ENCODE measurements at places on chromosomes 5 and 9.

DNA sequence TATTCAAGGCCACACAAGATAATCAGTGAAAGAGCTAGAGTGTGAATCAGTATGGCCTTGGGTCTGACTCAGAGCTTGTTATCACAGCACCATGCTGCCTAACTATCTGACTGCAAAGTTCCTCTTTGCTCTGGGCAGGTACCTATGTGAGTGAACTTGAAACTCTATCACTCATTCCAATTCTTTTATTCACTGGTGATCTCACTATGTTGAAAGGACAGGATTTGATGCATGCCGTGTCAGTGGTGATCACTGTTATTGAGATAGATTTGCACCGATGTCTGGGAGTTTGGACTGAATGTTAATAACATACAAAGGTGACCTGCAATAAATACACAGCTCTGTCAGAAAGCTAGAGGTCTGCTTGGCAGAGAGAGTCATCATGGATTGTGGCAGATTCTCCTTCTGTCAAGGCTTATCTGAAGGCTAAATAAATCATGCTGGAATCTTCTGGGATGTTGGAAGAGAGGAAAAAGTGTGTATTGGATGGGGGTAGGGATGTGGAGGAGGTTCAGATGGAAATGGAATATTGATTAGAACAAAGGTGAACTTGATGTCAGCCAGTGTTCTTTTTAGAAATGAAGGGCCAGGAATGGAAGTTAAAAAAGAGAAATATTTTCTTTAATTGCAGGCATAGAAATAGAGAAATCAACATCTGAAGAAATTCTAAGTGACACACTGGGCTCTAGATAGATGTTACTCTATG is 91.8 kb upstream of the TNC start:
- DNase-seq, result no peak
- no peak overlapping the region for H3K27ac ChIP-seq
- H3K27me3 ChIP-seq, result no peaks in the 10 kb centered on the region

GRCh38 chr5:125484742-125485641 is 738.6 kb upstream of the ZNF608 start:
- no peak overlapping the region for H3K4me3 ChIP-seq
- H3K36me3 ChIP-seq, result no peaks in the 10 kb centered on the region
- H3K4me1 ChIP-seq, result peaks cover 28% of the 10 kb centered on the region

- H3K27ac ChIP-seq, result no peak overlapping the region
- H3K27me3 ChIP-seq, result no peaks in the 10 kb centered on the region
- H3K4me3 ChIP-seq, result no peak overlapping the region
- H3K36me3 ChIP-seq, result peaks cover 29% of the 10 kb centered on the region
- no peak for DNase-seq
Measured at GRCh38 chr9:132894862-132895835, 16.5 kb downstream of the SPACA9 start.

GRCh38 chr5:8033261-8033660 is 164.3 kb downstream of the MTRR start:
- H3K4me3 ChIP-seq, result no peak overlapping the region
- no peaks in the 10 kb centered on the region for H3K27me3 ChIP-seq
- DNase-seq, result no peak
- H3K27ac ChIP-seq, result no peak overlapping the region
- H3K4me1 ChIP-seq, result no peaks in the 10 kb centered on the region

GRCh38 chr5:2805080-2805479 is 53.6 kb upstream of the IRX2 start:
- no peaks in the 10 kb centered on the region for H3K4me1 ChIP-seq
- no peaks in the 10 kb centered on the region for H3K27me3 ChIP-seq
- no peak for DNase-seq
- no peak overlapping the region for H3K4me3 ChIP-seq

DNA sequence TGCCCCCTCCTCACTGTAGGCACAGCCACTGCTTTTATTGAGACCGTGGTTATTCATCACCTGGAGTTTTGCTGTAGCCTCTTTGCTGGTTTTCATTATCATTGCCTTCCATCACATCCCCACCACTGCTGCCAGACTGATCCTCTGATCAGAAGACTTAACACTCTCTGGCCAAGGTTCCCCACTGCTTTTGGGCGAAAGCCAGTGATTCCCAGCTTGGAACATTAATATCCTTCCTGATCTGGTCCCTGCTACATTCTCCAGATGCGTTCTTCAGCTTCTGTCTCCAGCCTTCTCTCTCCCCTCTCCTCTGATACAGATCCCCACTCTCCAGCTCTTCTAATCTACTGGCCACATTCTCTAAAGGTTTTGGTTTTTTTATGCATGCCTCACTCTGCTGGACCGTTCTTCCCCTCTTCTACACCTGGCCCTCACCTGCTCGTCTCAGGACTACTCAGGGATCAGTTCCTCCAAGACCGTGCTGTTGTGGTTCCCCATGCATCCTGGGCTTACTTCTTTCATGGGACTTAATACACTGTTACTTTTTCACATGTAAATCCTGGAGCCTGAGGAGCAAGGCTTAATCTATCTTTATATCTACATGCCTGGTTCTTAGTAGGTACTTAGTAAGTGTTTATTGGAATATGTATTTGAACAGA is 115.0 kb downstream of the PRKACG start:
- no peak overlapping the region for H3K4me3 ChIP-seq
- no peaks in the 10 kb centered on the region for H3K27me3 ChIP-seq
- no peaks in the 10 kb centered on the region for H3K36me3 ChIP-seq
- no peak for DNase-seq

DNA sequence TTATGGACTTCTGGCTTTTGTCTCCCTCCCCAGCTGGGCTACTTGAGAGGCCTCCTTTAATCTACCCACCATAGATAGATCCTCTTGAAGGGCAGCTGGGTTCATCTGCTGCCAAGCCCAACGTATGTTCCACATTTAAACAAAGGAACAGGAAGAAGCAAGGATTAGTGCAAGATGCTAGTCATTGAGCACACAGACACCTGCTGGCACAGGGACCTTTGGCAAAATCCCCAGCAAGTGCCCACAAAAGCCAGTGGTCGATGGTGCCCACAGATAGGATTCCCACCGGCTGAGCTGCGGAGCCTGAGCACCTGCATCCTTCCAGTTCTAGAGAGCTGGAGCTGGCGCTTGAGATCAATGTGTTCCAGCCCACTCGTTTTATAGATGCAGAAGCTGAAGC is 57.7 kb upstream of the SHB start:
- H3K4me3 ChIP-seq, result no peak overlapping the region
- H3K27me3 ChIP-seq, result peaks cover 12% of the 10 kb centered on the region
- no peak overlapping the region for H3K27ac ChIP-seq
- H3K36me3 ChIP-seq, result no peaks in the 10 kb centered on the region
- H3K4me1 ChIP-seq, result no peaks in the 10 kb centered on the region

DNA sequence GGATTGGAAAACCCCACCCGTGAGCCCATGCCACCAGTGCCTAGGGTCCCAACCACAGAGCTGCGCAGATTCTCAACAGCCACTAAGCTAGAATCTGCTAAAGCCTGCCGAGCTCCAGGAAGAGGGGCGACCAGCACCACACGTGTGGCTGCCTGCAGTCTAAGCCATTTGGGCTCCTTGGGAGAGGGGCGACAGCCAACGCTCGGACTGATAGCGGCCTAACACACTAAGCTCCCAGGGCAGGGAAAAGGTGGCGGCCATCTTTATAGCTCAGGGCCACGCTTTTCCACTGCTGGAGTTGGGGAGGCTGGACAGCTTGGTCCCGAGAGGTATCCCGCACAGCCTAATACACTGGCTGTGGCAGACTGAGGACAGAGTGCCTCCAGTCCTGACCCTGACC is 631.8 kb downstream of the CETN3 start:
- no peaks in the 10 kb centered on the region for H3K4me1 ChIP-seq
- no peak for DNase-seq
- H3K27me3 ChIP-seq, result no peaks in the 10 kb centered on the region

DNA sequence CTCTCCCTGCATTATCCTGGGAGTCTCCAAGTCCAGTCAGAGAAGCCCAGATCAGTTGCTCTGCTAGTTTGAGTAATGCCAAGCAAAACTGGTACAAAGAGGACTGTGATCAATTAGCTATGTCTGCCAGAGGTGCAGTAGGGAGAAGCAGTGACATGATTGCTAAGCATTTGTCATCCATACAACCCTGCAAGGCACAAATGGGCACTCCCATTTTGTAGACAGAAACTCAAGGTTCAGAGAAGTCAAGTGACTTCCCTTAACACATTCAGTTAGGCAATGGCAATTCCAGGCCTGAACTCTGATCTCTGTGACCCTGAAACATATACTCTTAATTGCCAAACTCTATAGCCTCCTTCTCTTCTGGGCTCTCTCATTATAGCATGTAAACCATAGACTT is 34.0 kb downstream of the NDST1 start:
- peaks cover 95% of the 10 kb centered on the region for H3K36me3 ChIP-seq
- peaks cover 9% of the 10 kb centered on the region for H3K4me1 ChIP-seq
- H3K27ac ChIP-seq, result no peak overlapping the region

GRCh38 chr5:148965511-148966265 is 97.2 kb downstream of the SH3TC2 start:
- H3K36me3 ChIP-seq, result no peaks in the 10 kb centered on the region
- no peaks in the 10 kb centered on the region for H3K27me3 ChIP-seq
- H3K27ac ChIP-seq, result no peak overlapping the region
- H3K4me1 ChIP-seq, result no peaks in the 10 kb centered on the region

- DNase-seq, result no peak
- H3K36me3 ChIP-seq, result no peaks in the 10 kb centered on the region
- no peak overlapping the region for H3K4me3 ChIP-seq
- no peaks in the 10 kb centered on the region for H3K4me1 ChIP-seq
Measured at GRCh38 chr5:58934629-58935097, 351.8 kb downstream of the RAB3C start.

GRCh38 chr5:56564541-56565282 is 250.6 kb upstream of the MAP3K1 start:
- no peaks in the 10 kb centered on the region for H3K4me1 ChIP-seq
- no peak overlapping the region for H3K4me3 ChIP-seq
- no peaks in the 10 kb centered on the region for H3K36me3 ChIP-seq
- no peak for DNase-seq
- H3K27me3 ChIP-seq, result no peaks in the 10 kb centered on the region
- H3K27ac ChIP-seq, result no peak overlapping the region

GRCh38 chr5:14217587-14217986 is 74.4 kb downstream of the TRIO start:
- peaks cover 16% of the 10 kb centered on the region for H3K4me1 ChIP-seq
- no peaks in the 10 kb centered on the region for H3K36me3 ChIP-seq
- H3K27me3 ChIP-seq, result no peaks in the 10 kb centered on the region

DNA sequence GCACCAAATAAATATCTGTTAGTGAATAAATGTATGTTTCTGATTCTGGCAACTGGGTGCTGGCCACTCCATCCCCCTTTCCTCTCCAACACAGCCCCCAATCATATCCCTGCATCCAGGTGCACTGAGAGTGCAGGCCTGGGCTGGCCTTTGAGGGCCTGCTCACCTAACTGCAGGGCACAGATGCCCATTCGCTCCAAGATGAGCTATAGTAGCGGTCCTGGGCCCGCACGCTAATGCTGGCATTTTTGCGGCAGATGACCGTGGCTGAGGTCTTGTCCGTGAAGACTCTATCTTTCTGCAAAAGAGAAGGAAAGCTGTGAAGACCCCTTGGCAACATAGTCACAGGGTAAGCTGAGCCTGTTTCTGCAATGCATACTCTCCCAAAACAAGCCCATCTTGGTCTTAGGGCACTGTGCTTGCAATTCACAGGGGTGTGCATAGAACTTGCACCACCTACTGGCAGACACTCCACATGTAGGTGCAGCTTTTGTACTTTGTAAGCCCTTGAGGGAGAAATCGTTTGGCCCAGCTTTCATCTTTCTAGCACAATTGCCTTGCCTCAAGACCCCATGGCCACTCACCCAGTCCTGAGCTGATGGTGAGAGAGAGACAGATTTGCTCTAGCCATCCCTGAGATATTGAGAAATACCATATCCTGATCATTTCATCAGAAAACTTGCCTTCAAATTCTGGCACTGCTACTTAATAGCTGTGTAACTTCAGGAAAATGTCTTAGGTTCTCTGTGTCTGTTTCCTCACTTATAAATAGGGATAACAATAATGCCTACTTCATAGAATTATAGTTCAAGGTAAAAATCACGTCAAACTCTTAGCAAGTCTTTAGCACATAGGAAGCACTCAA is 13.5 kb downstream of the IL12B start:
- H3K36me3 ChIP-seq, result no peaks in the 10 kb centered on the region
- H3K27me3 ChIP-seq, result no peaks in the 10 kb centered on the region
- no peak overlapping the region for H3K4me3 ChIP-seq
- H3K27ac ChIP-seq, result no peak overlapping the region

- peaks cover 11% of the 10 kb centered on the region for H3K4me1 ChIP-seq
- DNase-seq, result peak; percentile 75
- H3K27ac ChIP-seq, result no peak overlapping the region
- H3K27me3 ChIP-seq, result no peaks in the 10 kb centered on the region
Measured at GRCh38 chr9:94603259-94604160, 9.9 kb upstream of the FBP2 start.

Measured in neuronal stem cell (in vitro differentiated cells).